ENCODE measurements at places on chromosomes 11 and 22.

DNA sequence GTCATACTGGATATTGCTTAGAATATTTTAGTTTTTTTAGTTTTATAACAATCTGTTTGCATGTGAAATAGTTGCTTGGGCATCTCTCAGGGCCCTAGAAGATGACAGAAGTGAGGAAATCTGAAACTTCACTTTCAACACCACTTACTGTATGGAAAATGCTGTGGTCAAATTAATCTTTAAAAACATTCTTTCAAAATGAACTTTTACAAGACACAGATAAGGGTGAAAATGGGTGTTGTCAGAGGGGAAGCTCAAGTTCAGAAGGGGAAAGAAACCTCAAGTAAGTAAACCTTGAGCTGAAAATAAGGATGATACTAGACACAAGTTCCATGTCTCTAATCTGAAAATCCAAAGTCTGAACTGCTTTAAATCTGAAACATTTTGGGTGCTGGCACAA, 1840.1 kb upstream of the RAG2 start:
- DNase-seq, result peak; percentile 39

DNA sequence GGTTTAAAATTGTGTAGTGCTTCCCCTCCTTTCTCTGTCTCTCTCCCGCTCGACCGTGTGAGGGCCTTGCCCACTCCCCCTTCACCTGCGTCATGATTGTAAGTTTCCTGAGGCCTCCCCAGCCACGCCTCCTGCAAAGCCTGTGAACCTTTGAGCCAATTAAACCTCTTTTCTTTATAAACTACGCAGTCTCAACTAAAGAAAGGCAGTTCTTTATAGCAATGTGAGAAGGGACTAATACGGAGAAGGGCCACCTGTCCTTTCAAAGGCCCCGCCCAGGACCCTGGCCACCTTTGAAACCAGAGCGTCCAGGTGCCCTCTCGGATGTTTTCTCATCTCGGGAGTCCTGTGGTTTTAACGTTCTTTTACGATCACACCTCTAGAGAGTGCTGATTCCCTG, 741.5 kb downstream of the BRD1 start:
- no peak for DNase-seq

GRCh38 chr11:62542750-62543567, 3.6 kb downstream of the AHNAK start:
- DNase-seq, result peak; percentile 93

DNA sequence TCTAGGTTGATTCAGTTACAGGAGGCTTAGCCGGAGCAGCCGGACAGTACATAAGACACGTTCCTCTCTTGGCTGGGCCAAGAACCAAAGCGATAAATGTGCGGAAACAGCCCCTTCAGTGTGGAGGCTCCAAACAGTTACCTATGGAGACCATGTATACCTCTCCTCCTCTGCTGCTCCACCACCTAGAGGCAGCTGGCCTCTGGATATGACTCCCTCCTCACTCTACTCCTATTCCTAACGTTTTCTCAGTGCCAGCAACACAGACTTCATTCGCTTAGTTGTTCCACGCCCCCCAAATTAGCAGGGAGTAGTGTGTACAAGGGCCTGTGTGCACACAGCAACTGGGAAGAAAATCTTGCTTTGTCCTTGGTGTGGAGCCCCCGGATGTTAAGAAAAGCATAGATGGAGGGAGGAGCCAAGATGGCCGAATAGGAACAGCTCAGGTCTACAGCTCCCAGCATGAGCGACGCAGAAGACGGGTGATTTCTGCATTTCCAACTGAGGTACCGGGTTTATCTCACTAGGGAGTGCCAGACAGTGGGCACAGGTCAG, 362.3 kb upstream of the KIRREL3 start:
- no peak for DNase-seq

GRCh38 chr11:31355817-31356216, 13.7 kb downstream of the DCDC1 start:
- no peak for DNase-seq

- peak; percentile 93 for DNase-seq
Measured at GRCh38 chr22:26550498-26551033, 38.3 kb upstream of the TFIP11 start.

GRCh38 chr11:60785136-60785535, at the start of gene MS4A10:
Gene MS4A10, plus strand, starts transcription at chr11:60785333. Its CDS starts 5,003 bp downstream, at chr11:60790336.
- no peak for DNase-seq

GRCh38 chr22:42116848-42117424, 13.7 kb downstream of the CYP2D6 start:
- no peak for DNase-seq

- DNase-seq, result no peak
Measured at GRCh38 chr22:38088629-38089473, 4.9 kb upstream of the SLC16A8 start.

GRCh38 chr22:20833225-20833665, 25.4 kb downstream of the PI4KA start:
- DNase-seq, result no peak

All from fibroblast of skin of back (primary cell).